ENCODE measurements at places on chromosomes 3 and 15. TPM values are rescaled to one million over a fixed set of nuclear protein-coding genes. Genes with fewer than 3 reads are reported as not detected.

DNA sequence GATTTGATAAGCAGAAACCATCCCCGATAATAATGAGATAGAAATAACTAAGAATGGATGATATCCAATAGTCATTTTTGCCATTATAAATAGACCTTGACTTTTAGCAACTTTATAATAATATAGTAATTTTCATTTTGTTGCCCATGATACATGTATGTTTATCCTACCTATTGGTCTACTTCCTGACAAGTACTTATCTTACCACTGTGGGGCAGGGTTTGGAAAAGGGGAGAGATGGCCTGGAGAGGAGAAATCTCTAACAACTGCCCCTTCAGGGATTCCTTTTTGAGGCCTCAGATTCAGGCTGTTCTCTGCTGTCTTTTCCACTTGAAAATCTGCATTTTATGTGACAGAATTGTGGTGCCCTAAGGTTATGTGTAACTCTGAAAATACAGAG, 42.2 kb downstream of the FAM98B start:
- no peak for DNase-seq

DNA sequence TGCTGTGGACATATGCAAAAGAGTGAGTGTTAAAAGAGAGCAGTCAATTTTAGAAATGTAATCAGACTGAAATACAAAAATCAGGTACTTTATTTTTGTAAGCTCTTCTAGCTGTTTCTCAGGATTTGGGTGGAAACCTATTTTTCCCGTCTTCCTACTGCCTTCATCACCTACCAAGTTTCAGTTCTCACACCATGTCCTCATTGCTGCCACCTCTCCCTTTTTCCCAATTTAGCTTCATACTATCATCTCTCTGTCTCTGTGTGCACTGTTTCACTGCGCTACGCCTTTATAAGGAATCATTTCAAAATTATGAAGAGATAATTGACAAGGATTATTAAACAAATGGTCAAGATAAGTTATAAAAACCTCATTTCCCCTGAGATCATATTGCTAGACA, 7.7 kb downstream of the SRP14 start:
- DNase-seq: no peak

DNA sequence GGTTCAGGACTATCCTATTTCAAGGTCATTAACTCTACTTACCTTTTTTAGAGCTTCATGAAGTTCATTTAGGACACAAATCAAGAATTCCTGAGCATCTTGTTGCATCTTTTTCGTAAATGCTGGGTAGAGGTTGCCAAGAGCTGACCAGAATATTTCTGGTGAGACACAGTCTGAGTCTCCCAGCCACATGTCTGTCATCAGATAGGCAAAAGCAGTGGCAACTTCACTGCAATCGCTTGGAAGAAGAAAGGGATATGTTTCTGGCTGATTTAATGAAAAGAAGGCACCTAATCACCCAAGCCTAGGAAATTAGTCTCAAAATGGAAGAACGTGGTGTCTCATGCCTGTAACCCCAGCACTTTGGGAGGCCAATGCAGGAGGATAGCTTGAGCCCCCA, 2.9 kb downstream of the USP50 start:
- DNase-seq: no peak

The FGD5 gene
- 0.12 TPM for total RNA-seq

The FOXL2NB gene
- not detected for total RNA-seq

The C3orf49 gene
- not detected for total RNA-seq

The TMEM212 gene
- total RNA-seq: not detected

All from activated CD4-positive, alpha-beta memory T cell treated with anti-CD3 and anti-CD28 coated beads for 36 hours (primary cell).